ENCODE measurements at places on chromosomes 16 and 17.
A peak's percentile ranks its signal among the peaks of the same experiment; 100 is the strongest.

GRCh38 chr17:75637551-75637950, 4.3 kb downstream of the SMIM5 start:
- H3K36me3 ChIP-seq, result peaks cover 23% of the 10 kb centered on the region
- H3K27me3 ChIP-seq, result no peaks in the 10 kb centered on the region
- no peak for DNase-seq
- H3K4me1 ChIP-seq, result peaks cover 8% of the 10 kb centered on the region
- H3K4me3 ChIP-seq, result no peak overlapping the region

- DNase-seq, result no peak
- no peak within 1 kb of the TSS for H3K27ac ChIP-seq
- no peaks in the 10 kb centered on the region for H3K27me3 ChIP-seq
- no peaks in the 10 kb centered on the region for H3K4me1 ChIP-seq
- H3K4me3 ChIP-seq, result no peak within 1 kb of the TSS
Observed at GRCh38 chr16:55832773-55833691, at the start of gene CES1. CES1 (minus strand) TSS chr16:55833096; CDS start chr16:55833055, 41 bp downstream.

GRCh38 chr17:54899201-54899600, 1.5 kb upstream of the TOM1L1 start:
- no peak overlapping the region for H3K27ac ChIP-seq
- no peak overlapping the region for H3K4me3 ChIP-seq
- DNase-seq, result no peak
- H3K4me1 ChIP-seq, result no peaks in the 10 kb centered on the region
- no peaks in the 10 kb centered on the region for H3K36me3 ChIP-seq
- no peaks in the 10 kb centered on the region for H3K27me3 ChIP-seq

GRCh38 chr17:35978346-35978745, 3.0 kb downstream of the CCL16 start:
- H3K4me3 ChIP-seq, result no peak overlapping the region
- DNase-seq, result no peak
- no peaks in the 10 kb centered on the region for H3K36me3 ChIP-seq

- no peak for DNase-seq
- H3K27me3 ChIP-seq, result no peaks in the 10 kb centered on the region
- no peaks in the 10 kb centered on the region for H3K36me3 ChIP-seq
- H3K27ac ChIP-seq, result no peak overlapping the region
Observed at GRCh38 chr17:51085150-51085805, 35.4 kb downstream of the SPAG9 start.

DNA sequence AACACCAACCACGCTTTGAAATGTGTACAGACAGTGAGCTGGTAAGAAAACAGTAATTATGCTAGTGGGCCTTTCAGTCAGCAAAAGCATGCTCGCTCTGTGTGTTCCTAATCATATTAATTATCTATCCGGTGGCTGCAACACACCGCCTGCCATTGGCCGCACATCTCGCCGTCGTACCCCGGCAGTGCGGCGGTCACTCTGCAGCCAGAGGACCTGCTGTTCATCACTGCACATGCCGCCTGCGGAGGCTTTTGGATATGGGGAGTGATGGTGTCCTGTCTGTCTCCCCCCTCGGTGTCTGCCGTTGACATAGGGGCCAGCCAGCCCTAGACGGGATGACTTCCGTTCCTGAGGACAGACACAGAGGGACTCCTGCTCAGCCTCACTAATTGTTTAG, 68.5 kb downstream of the RPA1 start:
- no peak overlapping the region for H3K4me3 ChIP-seq
- no peaks in the 10 kb centered on the region for H3K27me3 ChIP-seq
- H3K4me1 ChIP-seq, result no peaks in the 10 kb centered on the region
- DNase-seq, result no peak
- no peak overlapping the region for H3K27ac ChIP-seq

GRCh38 chr17:16916557-16916920, 55.4 kb downstream of the TNFRSF13B start:
- no peaks in the 10 kb centered on the region for H3K36me3 ChIP-seq
- H3K27ac ChIP-seq, result no peak overlapping the region
- no peaks in the 10 kb centered on the region for H3K27me3 ChIP-seq
- H3K4me3 ChIP-seq, result no peak overlapping the region
- no peaks in the 10 kb centered on the region for H3K4me1 ChIP-seq

- no peaks in the 10 kb centered on the region for H3K36me3 ChIP-seq
- peak; percentile 64 for DNase-seq
- no peak overlapping the region for H3K27ac ChIP-seq
- no peaks in the 10 kb centered on the region for H3K4me1 ChIP-seq
- no peaks in the 10 kb centered on the region for H3K27me3 ChIP-seq
Observed at GRCh38 chr17:47789611-47790561, 31.7 kb downstream of the OSBPL7 start.

- no peaks in the 10 kb centered on the region for H3K36me3 ChIP-seq
- peaks cover 57% of the 10 kb centered on the region for H3K4me1 ChIP-seq
- H3K4me3 ChIP-seq, result peak overlapping the region; percentile 96
- DNase-seq, result peak; percentile 66
Observed at GRCh38 chr17:8122924-8123694, 797 bp downstream of the HES7 start.

DNA sequence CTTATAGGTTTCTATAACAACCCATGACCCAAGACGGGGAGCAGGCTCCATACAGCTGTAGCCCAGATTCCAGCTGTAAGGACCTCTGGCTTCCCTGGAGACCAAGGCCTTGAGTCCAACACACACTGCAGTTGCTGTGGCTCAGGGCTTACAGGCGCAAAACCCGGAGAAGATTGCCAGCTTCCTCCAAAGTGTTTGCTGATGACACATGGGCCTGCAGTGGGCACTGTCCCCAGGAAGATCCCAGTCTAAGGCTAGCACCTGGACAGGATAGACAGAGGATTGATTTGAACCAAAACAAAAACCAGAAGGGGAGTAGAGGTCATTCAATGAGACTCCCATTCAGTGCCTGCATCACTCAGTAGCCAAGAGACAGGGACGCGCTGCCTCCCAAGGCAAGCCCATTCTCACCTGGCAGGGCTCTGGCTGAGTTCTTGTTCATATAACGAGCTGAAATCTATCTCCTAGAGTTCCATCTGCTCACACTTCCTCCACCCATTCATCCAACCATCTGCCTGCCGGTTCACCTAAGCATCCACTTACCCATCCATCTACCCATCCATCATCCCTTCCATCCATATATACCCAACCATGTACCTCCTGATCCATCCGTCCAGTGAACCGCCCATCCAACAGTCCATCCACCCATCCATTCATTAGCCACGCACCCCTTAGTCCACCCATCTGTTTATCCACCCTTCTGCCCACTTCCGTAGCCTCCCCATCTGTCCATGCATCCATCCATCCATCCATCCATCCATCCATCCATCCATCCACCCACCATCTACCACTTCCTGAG, 10.2 kb downstream of the RAB11FIP4 start:
- no peak for DNase-seq
- no peaks in the 10 kb centered on the region for H3K36me3 ChIP-seq
- no peak overlapping the region for H3K27ac ChIP-seq
- H3K4me3 ChIP-seq, result no peak overlapping the region

GRCh38 chr17:57315061-57316015, 59.0 kb downstream of the MSI2 start:
- no peaks in the 10 kb centered on the region for H3K36me3 ChIP-seq
- no peak for DNase-seq
- no peak overlapping the region for H3K27ac ChIP-seq
- H3K4me3 ChIP-seq, result no peak overlapping the region
- no peaks in the 10 kb centered on the region for H3K27me3 ChIP-seq
- H3K4me1 ChIP-seq, result no peaks in the 10 kb centered on the region

DNA sequence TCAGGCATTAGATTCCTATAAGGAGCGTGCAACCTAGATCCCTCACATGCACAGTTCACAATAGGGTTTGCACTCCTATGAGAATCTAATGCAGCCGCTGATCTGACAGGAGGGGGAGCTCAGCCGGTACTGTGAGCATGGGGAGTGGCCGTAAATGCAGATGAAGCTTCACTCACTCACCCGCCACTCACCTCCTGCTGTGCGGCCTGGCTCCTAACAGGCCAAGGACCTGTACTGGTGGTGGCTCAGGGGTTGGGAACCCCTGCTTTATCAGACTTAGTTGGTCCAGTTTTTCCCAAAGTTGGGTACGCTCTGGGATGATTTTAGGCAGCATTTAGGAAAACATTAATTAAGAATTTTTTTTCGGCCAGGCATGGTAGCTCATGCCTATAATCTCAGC, 103.8 kb downstream of the MARF1 start:
- H3K4me3 ChIP-seq, result no peak overlapping the region
- no peaks in the 10 kb centered on the region for H3K4me1 ChIP-seq
- no peak for DNase-seq
- H3K27ac ChIP-seq, result no peak overlapping the region

- H3K4me1 ChIP-seq, result peaks cover 13% of the 10 kb centered on the region
- H3K27ac ChIP-seq, result no peak overlapping the region
- no peaks in the 10 kb centered on the region for H3K27me3 ChIP-seq
- no peak for DNase-seq
Observed at GRCh38 chr17:73637866-73638265, 6.4 kb downstream of the SDK2 start.

- no peaks in the 10 kb centered on the region for H3K36me3 ChIP-seq
- H3K27me3 ChIP-seq, result peaks cover 4% of the 10 kb centered on the region
- DNase-seq, result no peak
- no peak overlapping the region for H3K4me3 ChIP-seq
Observed at GRCh38 chr16:2468725-2469398, 2.2 kb upstream of the NTN3 start.

DNA sequence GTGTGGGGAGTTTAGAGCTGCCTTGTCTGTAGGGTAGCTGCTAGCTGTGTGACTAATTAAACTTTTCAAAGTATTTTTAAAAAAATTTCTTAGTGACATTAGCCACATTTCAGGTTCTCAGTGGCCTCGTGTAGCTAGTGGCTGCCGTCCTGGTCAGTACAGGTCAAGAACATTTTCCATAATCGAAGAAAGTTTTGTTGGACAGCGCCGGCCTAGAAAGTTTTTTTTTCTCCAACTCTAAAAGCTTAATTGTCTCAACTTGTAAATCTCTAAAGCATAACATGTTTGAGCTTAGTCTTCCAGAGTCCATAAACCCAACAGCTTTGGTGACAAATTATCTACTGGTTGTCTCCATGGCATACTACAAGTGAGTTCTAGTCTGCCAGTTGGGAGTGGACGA, 4.3 kb downstream of the AKAP1 start:
- peaks cover 9% of the 10 kb centered on the region for H3K4me1 ChIP-seq
- H3K27me3 ChIP-seq, result no peaks in the 10 kb centered on the region
- H3K36me3 ChIP-seq, result no peaks in the 10 kb centered on the region
- no peak overlapping the region for H3K27ac ChIP-seq
- no peak overlapping the region for H3K4me3 ChIP-seq

GRCh38 chr17:29778956-29779811, 150.8 kb downstream of the SSH2 start:
- H3K36me3 ChIP-seq, result no peaks in the 10 kb centered on the region
- no peak overlapping the region for H3K4me3 ChIP-seq
- no peaks in the 10 kb centered on the region for H3K27me3 ChIP-seq
- DNase-seq, result peak; percentile 73
- H3K27ac ChIP-seq, result no peak overlapping the region

- H3K27me3 ChIP-seq, result no peaks in the 10 kb centered on the region
- peaks cover 25% of the 10 kb centered on the region for H3K4me1 ChIP-seq
- no peak overlapping the region for H3K4me3 ChIP-seq
- peak overlapping the region; percentile 38 for H3K27ac ChIP-seq
Observed at GRCh38 chr16:28317040-28317880, 24.9 kb downstream of the SBK1 start.

DNA sequence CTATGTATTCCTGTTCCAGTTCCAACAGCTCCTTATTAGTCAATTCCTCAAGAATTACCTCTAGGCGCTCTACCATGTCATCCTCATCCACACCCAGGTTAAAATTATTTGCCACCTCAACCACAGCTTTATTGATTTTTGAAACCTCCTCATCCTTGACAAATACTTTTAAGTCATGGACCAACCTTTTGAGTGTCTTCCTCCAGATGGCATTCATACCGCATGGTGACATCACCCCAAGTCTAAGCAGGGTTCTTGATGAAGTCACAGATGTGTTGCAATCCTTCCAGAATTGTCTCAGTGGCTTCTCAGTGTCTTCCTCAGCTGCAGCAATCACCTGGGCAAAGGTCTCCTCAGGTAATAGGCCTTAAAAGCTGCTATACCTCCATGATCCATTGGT, 40.1 kb downstream of the BCL7C start:
- H3K27me3 ChIP-seq, result no peaks in the 10 kb centered on the region
- no peak overlapping the region for H3K27ac ChIP-seq
- no peak overlapping the region for H3K4me3 ChIP-seq
- no peaks in the 10 kb centered on the region for H3K4me1 ChIP-seq
- no peaks in the 10 kb centered on the region for H3K36me3 ChIP-seq

DNA sequence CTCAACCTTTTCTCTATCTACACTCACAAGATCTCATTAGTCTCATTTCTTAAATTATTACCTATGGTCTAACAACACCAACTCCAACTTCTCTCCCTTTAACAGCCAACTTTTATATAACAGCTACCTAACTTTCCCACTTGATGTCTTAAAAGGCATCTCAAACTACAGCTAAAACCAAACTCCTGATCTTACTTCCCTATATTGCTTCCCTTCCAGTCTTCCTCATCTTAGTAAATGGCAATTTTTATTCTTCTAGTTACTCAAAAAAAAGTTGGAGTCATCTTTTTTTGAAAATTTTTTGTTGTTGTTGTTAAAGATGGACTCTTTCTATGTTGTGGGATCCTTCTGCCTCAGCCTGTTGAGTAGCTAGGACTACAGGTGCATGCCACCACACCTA, 15.3 kb downstream of the SRR start:
- H3K4me3 ChIP-seq, result no peak overlapping the region
- no peak for DNase-seq
- H3K4me1 ChIP-seq, result no peaks in the 10 kb centered on the region
- no peaks in the 10 kb centered on the region for H3K27me3 ChIP-seq
- peaks cover 9% of the 10 kb centered on the region for H3K36me3 ChIP-seq

GRCh38 chr17:63960430-63960829, 12.3 kb downstream of the SCN4A start:
- no peak overlapping the region for H3K4me3 ChIP-seq
- no peak for DNase-seq
- no peaks in the 10 kb centered on the region for H3K36me3 ChIP-seq
- H3K4me1 ChIP-seq, result no peaks in the 10 kb centered on the region
- H3K27me3 ChIP-seq, result no peaks in the 10 kb centered on the region
- H3K27ac ChIP-seq, result no peak overlapping the region

GRCh38 chr17:31433091-31433790, 41.8 kb downstream of the RAB11FIP4 start:
- H3K27ac ChIP-seq, result no peak overlapping the region
- no peaks in the 10 kb centered on the region for H3K36me3 ChIP-seq
- DNase-seq, result peak; percentile 34
- H3K4me1 ChIP-seq, result peaks cover 10% of the 10 kb centered on the region
- H3K4me3 ChIP-seq, result no peak overlapping the region

DNA sequence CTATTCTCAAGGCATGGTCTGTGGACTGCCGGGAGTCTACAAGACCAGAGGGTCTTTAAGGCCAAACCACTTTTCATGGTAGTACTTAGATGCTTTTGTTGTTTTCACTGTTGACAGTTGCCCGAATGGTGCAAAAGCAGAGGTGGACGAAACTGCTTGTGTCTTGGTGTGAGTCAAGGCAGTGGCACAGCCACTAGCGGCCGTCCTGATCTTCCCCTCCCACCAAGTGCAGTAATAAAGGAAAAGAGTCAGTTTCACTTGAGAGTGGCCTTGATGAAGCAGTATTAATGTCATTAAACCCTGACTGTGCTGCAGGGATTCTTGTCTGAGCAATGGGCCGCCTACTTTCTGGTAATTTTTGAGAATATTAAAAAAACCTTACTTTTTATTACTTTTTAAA, 109.1 kb downstream of the PRKCA start:
- H3K36me3 ChIP-seq, result no peaks in the 10 kb centered on the region
- peaks cover 65% of the 10 kb centered on the region for H3K4me1 ChIP-seq
- no peaks in the 10 kb centered on the region for H3K27me3 ChIP-seq
- DNase-seq, result no peak
